ENCODE measurements at places on chromosomes 3 and 15.

DNA sequence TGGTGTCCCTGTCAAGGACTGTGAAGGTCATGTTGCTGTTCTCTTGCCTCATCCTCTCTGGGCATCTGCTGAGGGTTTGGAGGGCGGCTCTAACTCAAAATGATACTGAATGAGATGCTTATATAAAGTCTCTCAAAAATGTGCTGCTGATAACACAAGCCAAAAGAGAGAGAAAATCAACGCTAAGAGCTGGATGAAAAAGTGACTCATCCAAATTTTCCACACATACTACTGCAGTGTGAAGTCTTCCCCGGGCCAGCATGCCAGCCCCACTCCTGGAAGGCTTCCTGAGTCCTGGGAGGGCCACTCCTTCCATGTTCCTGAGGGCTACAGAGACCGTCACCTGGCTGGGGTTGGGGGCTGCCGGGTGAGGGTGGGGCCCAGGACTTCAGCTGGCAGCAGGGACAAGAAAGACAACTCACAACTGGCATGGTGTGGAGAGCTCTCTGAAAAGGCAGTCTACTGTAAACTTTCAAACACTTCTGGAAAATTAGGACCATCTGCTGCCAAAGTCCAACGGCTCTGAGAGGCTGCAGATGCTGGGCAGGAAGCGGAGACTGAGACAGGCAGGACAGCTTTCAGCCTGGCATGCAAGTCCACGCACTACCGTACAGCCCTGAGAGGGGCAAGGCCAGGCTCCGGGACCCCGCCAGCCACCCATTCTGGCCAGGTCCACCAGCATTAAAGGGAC, 200.3 kb downstream of the ADAMTS17 start:
- no peak for DNase-seq

GRCh38 chr3:10725846-10726245, 90.2 kb upstream of the SLC6A11 start:
- no peak for DNase-seq

DNA sequence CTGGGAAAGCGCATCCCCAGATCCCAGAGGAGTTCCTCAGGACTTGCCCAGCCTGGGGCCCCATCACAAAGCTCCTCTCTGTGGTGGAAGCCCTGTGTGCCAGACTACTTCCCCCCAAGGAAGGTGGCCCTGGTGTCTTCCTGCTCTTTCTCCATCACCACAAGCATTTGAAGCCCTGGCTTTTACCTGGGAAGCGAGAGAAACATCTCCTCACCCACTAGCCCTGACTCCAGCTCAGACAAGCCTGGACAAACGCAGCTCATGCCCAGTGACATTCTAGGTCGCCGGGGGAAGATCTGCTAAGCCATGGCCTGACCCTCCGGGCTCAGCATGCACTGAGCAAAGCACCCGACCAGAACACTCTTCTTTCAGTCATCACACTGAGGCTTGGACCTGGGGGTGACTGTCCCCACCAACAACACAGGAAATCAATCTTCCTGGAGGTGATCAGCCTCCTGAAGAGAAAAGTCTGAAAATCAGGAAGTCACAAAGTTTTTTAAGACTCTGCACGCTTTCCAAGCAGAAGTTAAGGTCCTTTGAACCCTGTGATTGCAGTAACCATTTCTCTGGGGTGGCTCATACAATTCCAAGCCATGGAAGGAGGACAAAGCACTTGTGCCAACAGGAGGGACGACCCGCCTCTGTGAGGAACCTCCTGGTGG, 40.8 kb downstream of the KLHL25 start:
- DNase-seq, result no peak

DNA sequence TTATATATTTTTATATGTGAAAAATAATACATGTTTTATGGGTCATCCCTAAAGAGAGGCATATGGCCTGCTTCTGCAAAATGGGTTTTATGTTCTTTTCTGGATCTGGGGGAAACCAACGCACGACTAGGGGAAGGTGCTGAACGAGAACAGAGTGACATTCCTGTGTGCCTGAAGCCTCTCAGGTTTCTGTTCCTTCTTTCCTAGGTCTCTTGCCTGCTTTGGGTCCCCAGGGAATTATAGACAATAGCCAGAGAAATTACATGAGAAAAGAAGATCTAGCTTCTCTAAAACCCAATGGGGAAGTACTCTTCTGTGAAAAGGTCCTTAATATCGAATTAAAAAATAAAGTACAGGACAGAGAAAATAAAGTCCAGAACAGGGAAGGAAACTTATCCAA, 66.5 kb downstream of the IGSF11 start:
- no peak for DNase-seq

- DNase-seq, result no peak
Observed at GRCh38 chr3:118485693-118486092, 549.0 kb downstream of the IGSF11 start.

DNA sequence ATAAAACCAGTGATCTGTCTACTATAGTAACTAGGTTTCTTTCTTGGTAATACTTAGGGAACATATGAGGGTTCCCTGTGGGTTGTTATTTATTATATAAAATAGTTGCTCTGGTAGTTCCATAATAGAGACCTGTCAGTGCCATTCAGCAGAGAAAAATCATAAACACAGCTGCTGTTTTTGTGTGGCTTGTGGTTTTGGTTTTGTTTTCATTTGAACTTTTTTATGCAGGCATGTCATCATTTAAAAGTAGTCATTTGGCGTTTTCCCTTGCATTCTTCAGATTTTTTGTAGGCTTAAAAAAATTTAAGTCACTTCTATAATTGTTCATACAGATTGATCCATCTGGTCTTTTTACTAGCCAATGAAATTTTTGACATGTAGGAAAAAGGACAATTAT, 47.9 kb downstream of the PIK3CA start:
- no peak for DNase-seq

- no peak for DNase-seq
Observed at GRCh38 chr3:117407317-117407716, 697.7 kb downstream of the TUSC7 start.

GRCh38 chr3:127738192-127738840, 65.6 kb downstream of the ABTB1 start:
- DNase-seq, result no peak

- no peak for DNase-seq
Observed at GRCh38 chr3:103712320-103713008, 1277.6 kb downstream of the ZPLD1 start.

- DNase-seq, result no peak
Observed at GRCh38 chr3:46417841-46418611, 11.0 kb downstream of the CCRL2 start.

DNA sequence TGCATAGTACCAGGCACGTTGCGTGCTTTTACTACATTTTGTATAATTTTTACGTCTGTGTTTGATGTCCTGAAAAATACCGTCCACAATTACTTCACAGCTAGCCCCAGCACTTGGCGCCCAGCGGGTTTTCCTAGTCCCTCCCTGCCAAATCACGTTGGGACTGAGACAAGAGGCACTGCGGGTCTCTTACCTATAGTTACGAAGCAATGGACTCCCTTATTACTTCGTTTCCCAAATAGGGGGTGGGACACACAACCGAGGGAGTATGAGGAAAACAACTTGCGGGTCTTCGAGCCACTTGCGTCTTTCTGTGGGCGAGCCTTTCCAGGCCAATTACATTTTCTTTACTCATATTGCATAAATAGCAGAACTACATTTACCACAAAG, 620 bp upstream of the CMSS1 start:
- no peak for DNase-seq

DNA sequence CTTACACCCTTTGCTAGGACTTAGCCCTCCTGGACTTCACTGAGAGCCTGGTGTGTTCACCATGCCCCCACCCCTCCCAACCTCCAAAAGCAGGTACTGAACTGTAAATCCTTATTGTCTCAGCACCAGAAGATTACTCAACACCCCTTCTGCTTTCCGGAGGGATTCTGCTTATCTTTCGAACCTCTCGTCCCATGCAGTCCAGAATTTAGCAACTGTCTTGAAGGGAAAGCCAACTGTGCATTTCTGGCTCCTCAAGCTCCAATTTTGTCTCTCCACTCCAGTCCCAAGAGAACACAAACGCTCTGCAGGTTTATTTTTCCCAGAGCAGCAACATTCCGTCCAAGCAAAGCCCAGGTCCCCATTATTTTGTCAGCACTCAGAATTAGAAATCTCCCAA, 49.6 kb downstream of the RFTN1 start:
- DNase-seq, result no peak

DNA sequence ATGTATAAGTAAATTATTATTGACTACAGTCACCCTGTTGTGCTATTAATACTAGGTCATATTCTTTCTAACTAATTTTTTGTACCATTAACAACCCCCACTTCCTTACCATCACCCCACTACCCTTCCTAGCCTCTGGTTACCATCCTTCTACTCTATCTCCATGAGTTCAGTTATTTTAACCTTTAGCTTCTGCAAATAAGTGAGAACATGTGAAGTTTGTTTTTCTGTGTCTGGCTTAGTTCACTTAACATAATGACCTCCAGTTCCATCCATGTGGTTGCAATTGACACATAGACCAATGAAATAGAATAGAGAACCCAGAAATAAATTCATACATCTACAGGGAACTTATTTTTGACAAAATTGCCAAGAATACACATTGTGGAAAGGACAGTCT, 55.4 kb upstream of the CHRNB4 start:
- no peak for DNase-seq

GRCh38 chr3:17877299-17877698, 134.9 kb upstream of the TBC1D5 start:
- DNase-seq, result no peak

- no peak for DNase-seq
Observed at GRCh38 chr15:100284191-100284590, 57.6 kb downstream of the ADAMTS17 start.

GRCh38 chr3:125280668-125281361, 68.3 kb upstream of the SLC12A8 start:
- no peak for DNase-seq

- no peak for DNase-seq
Observed at GRCh38 chr3:150636258-150636657, 33.1 kb downstream of the SELENOT start.

- no peak for DNase-seq
Observed at GRCh38 chr3:35633332-35634124, 5.8 kb upstream of the ARPP21 start.

DNA sequence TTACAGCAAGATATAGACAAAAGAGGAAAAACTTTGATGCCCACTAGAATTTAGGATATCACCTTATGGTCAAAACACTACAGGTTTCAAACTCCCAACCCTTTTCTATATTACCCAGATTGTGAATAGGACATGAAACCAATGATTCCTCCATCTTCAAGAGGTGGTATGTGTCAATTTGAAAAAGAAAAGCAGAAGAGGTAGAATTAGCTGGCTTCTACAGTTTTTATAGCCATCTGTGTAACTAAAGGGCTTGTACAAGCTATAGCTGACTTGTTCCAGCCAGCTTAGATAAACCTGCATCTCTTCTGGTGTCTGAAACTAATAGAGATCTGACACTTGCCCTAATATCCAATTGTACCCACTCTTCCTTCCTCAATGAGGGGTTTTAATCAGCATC, 24.9 kb upstream of the HGD start:
- DNase-seq, result no peak

- DNase-seq, result no peak
Observed at GRCh38 chr3:139299261-139300132, 44.3 kb upstream of the MRPS22 start.

- DNase-seq, result no peak
Observed at GRCh38 chr15:32747921-32748342, 30.1 kb downstream of the GREM1 start.

GRCh38 chr15:74826364-74826819, at the start of gene CPLX3:
Gene CPLX3 (plus strand): TSS chr15:74826627. CDS start chr15:74826704, 77 bp downstream.
- peak; percentile 56 for DNase-seq

- no peak for DNase-seq
Observed at GRCh38 chr3:117611211-117611610, 901.6 kb downstream of the TUSC7 start.

DNA sequence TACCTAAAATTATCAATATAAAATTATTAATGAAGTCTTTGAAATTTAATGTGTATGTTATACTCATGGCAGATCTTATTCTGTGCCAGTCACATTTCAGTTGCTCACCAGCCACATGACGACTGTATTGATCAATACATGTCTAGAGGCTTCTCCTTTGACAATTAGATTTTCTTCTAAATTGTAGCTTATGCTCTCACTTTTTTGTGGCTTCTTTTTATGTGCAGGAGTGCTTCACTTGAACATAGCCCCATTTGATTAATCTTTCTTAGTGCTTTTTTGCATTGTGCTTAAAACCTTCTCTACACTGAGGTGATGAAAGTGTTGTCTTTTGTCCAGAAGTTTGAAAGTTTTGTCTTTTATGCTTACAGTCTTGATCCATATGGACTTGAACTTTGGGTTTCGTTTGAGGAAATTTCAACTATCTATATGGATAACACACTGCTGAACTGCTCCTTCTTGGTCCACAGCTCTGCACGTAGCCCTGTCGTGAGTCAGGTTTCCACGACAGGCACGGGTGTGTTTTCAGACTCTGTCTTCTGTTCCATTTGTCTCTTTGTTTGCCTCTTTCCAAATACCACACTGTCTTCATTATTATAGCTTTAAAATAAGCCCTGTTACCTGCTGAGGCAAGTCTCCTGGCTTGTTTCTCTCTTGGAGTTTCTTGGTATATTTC, 393.9 kb upstream of the CFAP20DC start:
- DNase-seq, result peak; percentile 23

DNA sequence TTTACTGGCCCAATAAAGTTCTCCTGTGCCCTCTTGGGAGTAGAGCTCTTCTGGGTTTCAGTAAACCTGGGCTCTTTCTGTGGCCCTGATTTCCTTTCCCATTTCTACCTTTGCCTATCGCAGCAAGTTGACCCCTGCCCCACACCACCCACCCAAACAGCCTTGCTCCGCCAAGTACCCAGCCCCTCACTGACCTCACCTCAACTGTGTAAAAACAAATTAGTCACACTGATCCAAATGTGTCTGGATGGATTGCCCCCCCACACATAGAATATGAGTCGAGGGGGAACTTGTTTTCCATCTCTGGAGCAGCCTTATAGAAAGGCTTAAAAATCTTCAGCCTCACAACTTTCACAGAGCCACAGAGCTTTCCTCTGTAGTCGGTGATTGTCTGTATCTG, 28.6 kb upstream of the VEPH1 start:
- no peak for DNase-seq

- DNase-seq, result no peak
Observed at GRCh38 chr15:95068701-95069521, 837.5 kb downstream of the MCTP2 start.

DNA sequence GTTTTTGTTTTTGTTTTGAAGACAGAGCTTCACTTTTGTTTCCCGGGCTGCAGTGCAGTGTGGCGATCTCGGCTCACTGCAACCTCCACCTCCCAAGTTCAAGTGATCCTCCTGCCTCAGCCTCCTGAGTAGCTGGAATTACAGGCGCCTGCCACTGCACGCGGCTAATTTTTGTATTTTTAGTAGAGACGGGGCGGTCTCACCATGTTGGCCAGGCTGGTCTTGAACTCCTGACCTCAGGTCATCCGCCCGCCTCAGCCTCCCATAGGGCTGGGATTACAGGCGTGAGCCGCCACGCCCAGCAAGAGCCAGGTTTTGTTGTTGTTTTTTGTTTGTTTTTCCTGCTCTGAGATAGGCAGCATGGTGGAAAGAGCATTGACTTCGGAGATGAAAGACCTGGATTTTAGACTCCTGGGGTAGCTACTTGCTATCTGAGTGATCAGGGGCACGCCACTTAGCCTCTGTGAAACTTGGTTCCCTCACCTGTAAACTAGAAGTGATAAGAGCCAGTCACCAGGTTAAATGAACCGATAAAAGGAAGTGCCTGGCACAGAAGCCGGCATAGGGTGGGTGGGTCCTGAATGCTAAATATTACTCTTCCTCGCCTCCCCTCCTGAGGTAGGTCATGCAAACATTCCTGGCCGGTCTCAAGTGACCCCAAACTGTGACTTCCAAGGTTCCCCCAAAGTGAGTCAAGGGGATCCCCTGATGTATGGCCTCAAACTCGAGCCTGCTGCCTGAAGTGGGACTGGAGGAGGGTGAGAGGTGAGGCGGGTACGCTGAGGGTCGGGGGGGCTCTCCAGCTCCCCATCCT, 62.9 kb upstream of the MCF2L2 start:
- no peak for DNase-seq

Measured in activated naive CD4-positive, alpha-beta T cell treated with anti-CD3 and anti-CD28 coated beads, Interleukin-2, amount 50 U/mL, for 16 hours (primary cell).